ENCODE measurements at places on chromosomes 2 and 18.

DNA sequence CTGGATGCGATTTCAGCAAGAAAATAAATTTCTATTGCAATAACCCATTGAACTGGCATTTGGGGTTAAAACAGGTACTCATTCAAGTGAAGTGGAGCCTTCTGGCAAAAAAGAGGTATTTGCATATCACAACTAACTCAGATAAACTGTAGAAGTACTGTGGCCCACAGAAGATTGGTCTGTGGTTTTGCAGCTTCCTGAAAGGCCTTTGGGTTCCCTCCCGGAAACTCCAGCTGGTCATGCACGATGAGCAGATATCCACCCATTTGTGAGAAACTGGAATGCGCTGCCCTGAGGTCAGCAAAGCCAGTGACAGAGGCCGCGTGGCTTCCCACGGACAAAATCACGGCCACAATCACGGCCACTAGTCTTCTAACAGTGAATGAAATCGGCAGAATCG lies 106.3 kb downstream of the EPHA4 start:
- no peak for DNase-seq

DNA sequence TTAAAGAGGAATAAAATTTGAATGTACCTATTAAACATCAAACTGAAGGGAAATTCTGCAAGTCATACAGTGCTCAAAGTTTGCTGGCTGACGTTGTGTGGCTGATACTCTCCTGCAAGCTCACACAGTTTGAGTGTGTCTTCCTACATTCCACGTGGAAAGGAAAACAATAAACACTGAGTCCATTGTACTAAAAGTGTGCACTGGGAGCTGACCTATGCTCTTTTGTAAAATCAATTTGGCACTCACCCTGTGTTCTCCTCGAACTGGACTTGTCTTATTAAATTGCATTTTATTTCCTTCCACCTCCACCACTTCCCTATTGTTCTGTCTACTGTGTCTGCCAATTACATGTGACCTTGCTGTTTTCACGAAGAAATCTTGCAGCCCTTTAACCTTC lies 458.0 kb downstream of the CPS1 start:
- no peak for DNase-seq

GRCh38 chr18:78523850-78524249 lies 455.8 kb upstream of the SALL3 start:
- no peak for DNase-seq

- DNase-seq: no peak
These were observed 51.4 kb downstream of the DCDC2C start for GRCh38 chr2:3754795-3755194.

- DNase-seq: no peak
These were observed 66.9 kb downstream of the HS1BP3 start for GRCh38 chr2:20584045-20584398.

- no peak for DNase-seq
These were observed 61.5 kb downstream of the FARP2 start for GRCh38 chr2:241417626-241418025.

DNA sequence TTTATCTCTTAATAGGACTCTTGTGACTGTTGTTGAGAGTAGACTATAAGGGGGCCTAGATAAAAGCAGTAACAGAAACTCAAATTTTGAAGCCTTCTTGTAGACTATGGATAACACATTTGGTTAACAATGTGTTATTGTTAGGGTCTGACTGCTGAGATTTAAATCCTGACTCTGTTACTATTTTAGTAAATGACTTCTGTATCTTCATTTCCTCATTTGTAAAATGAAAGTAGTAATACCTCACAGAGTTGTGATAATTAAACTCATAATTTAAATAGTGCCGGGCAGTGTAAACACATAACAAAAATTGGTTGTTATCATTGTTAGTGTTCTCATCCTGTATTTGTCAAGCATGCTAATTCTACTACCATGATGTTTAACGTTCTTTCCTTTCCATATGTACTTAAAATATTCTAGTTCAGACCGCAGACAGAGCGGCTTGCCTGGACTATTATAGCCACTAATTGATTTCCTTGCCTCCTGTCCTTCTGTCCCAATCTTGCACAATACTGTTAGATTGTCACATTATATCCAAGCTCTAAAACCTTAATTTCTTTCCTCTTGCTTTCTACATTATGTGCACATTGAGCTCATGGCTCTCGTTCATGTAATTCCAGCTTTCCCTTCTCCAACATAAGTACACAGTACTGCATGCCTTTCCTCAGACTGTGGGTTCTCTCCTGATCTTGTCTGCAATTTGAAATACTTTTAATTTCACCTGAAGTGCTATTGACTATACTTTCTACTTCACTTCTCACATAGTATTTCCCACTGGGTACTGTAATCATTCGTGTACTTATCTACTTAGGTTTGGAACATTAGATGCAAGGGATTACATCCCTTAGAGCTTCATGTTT lies 48.4 kb downstream of the RBBP8 start:
- no peak for DNase-seq

- DNase-seq: no peak
These were observed 56.7 kb upstream of the EML4 start for GRCh38 chr2:42112418-42112817.

GRCh38 chr18:62205824-62206223 lies 18.8 kb downstream of the RELCH start:
- no peak for DNase-seq

DNA sequence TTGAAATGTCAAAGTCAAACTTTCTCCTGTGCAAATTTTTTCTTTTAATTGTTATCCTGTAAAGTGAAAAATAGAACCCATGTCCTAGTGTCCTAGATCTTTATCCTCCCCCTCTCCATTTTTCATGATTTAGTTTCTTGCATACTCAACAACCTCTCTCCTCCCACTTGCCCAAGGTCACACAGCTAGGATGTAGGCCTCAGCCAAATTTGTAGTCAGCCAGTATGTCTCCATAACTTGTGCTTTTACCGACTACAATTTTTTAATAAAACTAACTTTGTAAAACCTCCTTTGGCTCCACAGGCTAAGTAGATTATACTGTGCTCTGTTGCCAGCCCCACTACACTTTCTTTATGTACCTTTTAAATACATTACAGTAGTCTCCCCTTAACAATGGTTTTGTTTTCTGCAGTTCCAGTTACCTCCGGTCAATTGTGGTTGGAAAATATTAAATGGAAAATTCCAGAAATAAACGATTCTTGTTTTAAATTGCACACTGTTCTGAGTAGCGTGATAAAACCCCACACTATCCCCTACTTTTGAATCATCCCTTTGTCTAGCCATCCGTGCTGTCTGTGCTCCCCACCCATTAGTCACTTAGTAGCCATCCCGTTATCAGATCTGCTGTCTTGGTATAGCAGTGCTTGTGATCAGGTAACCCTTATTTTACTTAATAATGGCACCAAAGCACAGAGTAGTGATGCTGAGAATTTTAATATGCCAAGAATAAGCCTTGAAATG lies 22.8 kb downstream of the GULP1 start:
- no peak for DNase-seq

DNA sequence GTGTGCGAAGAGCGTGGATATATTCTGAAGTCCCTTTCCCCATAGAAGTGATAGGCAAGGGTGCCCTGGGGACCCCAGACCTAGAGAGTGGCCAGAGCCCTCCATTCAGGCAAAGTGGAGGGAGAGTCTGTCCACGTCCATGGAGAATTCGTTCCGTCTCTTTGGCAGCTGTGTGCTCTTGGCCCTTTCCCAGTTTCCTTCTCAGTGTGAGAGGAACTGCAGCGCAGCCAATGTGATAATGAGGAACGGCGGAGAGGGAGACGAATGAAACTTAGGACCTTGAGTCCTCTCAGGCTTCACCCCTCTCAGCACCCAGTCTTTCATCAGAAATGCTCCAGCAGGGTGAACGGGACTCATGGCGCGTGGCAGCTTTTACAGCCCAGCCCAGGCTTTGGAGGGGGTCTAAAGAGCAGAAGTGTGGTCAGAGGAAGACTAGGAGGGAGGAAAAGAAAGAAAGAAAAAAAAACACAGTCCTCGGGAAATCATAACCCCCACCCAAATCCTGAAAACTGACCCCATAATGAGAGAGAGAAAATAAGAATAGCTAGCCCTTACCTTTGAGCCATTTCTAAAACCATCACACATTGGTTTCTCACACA lies 95.0 kb upstream of the RIOK3 start:
- DNase-seq: no peak

- DNase-seq: no peak
These were observed 58.5 kb upstream of the TMEM18 start for GRCh38 chr2:735670-736218.

GRCh38 chr18:45686891-45687611 lies 36.9 kb upstream of the SLC14A1 start:
- no peak for DNase-seq

DNA sequence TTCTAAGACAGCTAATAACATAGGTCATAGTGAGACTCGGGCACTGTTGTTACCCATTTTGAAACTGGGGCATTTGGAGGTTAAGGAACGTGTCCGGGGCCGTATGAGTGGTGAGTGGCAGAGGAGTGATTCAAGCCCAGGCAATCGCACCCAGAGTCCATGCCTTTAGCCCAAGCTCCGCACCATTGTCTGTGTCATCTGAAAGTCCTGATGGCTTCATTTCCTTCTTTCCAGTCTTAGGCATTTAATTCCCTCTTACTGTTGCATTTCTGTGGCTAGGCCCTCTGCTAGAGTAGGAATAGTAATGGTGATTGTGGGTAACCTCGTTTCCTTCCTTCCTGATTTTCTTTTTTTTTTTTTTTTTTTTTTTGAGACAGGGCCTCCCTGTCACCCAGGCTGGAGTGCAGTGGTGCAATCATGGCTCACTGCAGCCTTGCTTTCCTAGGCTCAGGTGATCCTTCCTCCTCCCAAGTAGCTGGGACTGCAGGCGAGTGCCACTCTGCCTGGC lies 49.8 kb upstream of the ASB1 start:
- no peak for DNase-seq

DNA sequence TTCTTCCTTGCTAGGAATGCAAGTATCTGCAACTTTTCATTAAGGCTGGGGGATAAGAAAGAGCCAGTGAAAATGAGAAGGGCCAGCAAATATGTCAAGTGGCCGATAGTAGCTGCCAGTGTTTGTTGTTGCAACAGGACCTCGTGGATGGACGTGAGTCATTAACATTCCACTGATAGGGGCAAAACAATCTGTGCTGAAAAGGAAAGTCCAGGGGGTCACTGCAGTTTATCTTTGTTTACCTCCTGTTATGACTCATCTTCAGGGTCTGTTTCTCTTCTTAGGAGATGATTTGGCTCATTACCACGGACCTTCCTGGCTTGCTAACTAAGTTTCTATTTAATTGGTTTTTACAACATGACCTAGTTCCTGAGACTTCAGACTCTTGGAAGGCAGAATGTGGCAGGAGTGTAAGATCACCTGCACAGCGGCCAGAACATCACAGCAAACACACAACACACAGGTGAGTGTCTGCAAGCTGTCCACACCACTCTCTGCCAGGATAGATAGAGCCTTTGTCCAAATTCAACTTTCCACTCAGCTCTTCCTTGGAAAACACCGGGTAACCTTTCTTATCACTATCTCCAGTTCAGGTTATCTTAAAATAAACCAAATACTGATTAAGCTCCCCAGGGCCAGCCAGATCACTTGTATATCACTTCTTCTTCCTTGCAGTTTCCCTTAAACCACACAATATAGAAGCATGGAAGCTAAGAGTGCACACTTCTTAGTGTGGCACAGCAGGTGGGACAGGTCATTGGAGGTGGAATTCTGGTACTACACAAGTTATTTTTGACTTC lies 157.5 kb upstream of the LMAN1 start:
- peak; percentile 32 for DNase-seq

GRCh38 chr2:152406119-152406835 lies 71.3 kb downstream of the FMNL2 start:
- DNase-seq: no peak

Data from amniotic stem cell (primary cell).